T-helper 17 cell (primary cell): ENCODE measurements at places on chromosomes 13 and 19. TPM values are rescaled to one million over a fixed set of nuclear protein-coding genes. Genes with fewer than 3 reads are reported as not detected.

DNA sequence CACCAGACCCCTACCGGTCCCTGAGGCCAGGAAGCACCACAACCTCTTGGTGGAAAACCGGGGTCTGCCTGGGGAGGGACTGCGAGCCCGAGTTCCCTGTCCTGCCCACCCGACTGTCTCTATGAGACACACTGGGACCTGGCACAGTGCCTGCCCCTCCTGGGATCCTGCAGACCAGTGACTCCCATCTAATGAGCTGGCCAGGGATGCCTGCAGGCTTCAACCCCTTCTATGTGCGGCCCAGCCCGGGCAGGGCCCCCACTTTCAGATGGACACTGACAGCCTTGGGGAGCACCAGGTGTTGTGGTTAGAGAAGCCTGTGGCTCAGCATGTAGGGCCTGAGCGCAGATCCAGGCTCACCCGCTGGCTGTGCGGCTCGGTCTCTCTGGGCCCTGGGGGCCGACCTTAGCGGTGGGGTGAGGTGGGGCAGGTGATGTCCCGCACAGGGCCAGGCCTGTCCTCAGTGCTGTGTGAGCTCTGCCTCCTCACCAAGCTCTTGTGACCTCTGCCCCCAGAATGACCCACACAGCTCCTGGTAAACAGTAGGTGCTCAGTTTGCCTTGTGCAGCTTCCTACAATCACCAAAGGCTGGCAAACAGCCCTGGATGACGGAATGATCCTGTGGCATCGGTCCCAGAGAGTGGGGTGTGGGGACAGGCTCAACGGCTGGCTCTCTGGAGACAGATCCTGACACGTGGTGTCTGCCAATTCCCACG, 17.9 kb upstream of the CACTIN start:
- H3K4me1 ChIP-seq: no peaks in the 10 kb centered on the region
- no peak overlapping the region for H3K27ac ChIP-seq
- H3K4me3 ChIP-seq: no peak overlapping the region
- H3K36me3 ChIP-seq: no peaks in the 10 kb centered on the region
- DNase-seq: no peak

IGFLR1 gene
- 48.1 TPM for total RNA-seq

DNA sequence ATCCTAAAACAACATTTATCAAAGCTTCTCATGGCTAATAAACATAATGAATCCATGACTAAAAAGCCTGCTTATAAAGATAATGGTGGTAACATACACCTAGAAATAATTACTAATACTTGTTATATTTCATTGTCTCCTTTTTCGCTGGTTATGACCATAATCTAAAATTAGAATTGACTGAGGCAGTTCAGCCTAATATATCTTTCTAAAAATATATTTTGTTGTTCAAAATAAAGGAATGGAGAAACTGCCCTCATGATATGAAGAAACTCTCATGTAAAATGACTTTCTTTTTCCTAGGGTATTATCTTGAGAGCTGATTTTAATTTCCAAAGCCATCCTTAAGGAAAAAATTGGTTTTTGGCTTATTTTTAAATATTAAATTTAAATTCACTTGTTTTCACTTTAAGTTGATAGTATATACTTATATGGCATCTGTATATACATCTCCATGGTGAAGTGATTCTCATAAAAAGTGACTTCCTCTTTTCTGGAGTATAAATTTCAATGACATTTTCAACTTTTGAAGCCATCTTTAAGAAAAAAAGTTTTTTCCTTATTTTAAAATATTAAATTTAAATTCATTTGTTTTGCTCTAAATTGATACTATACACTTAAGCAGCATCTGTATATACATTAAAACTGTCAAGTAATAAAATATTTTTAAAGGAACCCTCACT, 204.6 kb downstream of the VWA8 start:
- H3K27me3 ChIP-seq: no peaks in the 10 kb centered on the region
- DNase-seq: no peak
- peaks cover 18% of the 10 kb centered on the region for H3K36me3 ChIP-seq
- H3K27ac ChIP-seq: no peak overlapping the region

FXYD7 gene
- 17.1 TPM for total RNA-seq

DNA sequence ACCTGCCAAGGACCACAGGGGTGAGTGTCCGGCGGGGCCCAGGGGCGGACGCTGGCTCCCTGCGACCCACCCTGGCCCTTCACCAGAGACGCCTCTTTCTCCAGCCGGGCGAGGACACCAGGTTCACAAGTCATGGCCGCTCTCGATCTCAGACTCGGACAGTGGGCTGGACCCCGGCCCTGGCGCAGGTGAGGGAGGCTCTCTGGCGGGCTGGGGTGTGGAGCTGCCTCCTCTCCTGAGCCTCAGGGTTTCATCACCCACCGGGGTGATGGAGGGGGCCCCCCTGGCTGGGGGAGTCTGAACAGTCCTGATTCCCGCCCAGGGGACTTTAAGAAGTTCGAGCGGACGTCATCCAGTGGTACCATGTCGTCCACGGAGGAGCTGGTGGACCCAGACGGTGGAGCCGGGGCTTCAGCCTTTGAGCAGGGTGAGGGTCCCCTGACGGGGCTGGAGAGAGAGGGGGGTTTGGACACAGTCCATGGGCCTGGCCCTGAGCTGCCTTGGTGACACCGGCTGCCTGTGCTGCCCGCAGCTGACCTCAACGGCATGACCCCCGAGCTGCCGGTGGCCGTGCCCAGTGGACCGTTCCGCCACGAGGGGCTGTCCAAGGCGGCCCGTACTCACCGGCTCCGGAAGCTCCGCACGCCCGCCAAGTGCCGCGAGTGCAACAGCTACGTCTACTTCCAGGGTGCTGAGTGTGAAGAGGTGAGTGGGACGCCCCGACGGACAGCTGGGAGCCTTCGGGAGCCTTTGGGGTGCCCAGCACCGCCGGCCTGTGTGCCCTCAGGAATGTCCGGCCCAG, 13.6 kb downstream of the ARHGAP45 start:
- no peak for DNase-seq
- H3K4me3 ChIP-seq: peak overlapping the region; percentile 92
- H3K4me1 ChIP-seq: peaks cover 47% of the 10 kb centered on the region
- peak overlapping the region; percentile 97 for H3K27ac ChIP-seq
- peaks cover 6% of the 10 kb centered on the region for H3K36me3 ChIP-seq

DNA sequence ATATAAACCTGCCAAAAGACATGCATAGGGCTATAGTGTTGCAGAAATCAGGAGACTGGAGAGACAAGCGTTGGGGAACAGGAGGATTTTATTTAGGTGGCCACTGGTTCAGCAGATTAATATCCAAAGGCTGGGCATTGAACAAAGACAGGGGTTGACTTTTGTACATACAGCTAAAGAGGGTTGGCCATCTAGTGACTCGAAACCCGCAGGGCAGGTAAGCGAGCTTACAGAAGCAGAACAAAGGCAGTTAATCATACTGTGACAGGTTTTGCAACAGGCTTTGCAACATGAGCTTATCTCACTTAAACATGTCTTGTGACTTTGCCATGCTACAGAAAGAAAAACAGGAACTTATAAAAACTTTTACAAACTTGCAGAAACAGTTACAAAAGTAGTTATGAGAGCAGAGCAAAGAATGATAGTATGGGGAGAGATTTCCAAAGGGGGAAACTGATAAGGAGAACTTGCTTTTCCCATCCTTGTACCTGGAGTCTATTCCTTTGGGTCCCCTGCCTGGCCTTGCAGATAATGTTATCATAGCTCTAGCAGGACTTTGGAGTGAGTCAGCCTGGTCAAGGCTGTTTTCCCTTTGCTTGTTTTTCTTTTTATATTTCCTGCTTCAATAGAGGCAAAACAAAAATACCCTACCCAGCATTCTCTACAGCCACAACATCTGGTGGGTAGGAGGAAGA, 234.2 kb downstream of the PCDH17 start:
- no peaks in the 10 kb centered on the region for H3K27me3 ChIP-seq
- H3K4me3 ChIP-seq: no peak overlapping the region
- no peaks in the 10 kb centered on the region for H3K36me3 ChIP-seq

DNA sequence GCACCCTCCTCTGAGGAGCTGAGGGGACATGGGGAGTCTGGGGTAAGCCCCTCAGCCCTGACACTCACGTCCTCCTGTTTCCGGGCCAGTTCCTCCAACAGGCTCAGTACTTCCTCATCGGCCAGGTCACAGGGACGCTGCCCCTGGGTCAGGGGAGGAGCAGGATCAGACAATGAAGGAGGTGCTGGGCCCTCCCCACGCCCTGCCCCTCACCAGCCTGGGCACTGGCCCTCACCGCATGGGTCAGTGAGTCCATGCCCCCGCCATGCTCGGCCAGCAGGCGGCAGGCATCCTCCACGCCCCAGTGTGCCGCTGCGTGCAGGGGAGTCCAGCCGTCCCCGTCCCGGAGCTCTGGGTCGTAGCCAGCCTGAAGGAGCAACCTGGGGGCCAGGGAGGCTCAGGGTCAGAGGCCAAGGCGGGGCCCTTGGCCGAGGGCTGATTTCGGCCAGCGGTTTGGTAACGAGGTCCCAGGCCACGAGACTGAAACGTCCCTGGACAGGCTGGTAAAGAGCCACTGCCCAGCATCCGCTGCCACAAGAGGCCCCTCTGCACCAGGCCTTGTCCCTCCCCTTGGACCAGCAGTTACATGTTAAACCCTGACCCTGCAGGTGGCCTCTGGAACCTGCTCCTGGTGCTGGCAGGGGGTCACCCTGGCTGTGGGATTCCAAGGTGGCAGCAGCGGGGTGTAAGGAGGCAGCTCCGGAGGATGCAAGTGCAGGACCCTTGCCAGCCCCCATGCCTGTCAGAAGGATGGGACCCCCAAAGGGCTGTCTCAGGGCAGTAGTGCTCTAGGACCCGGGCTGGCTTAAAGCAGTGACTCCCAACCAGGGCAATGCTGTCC, 18.5 kb downstream of the PPP1R12C start:
- peaks cover 4% of the 10 kb centered on the region for H3K4me1 ChIP-seq
- no peaks in the 10 kb centered on the region for H3K27me3 ChIP-seq
- H3K27ac ChIP-seq: no peak overlapping the region
- DNase-seq: no peak

CTXN1 gene
- not detected for total RNA-seq

- no peak for DNase-seq
- no peaks in the 10 kb centered on the region for H3K27me3 ChIP-seq
- no peak overlapping the region for H3K4me3 ChIP-seq
- H3K36me3 ChIP-seq: no peaks in the 10 kb centered on the region
Observed at GRCh38 chr13:37375071-37375470, 223.5 kb downstream of the POSTN start.

DNA sequence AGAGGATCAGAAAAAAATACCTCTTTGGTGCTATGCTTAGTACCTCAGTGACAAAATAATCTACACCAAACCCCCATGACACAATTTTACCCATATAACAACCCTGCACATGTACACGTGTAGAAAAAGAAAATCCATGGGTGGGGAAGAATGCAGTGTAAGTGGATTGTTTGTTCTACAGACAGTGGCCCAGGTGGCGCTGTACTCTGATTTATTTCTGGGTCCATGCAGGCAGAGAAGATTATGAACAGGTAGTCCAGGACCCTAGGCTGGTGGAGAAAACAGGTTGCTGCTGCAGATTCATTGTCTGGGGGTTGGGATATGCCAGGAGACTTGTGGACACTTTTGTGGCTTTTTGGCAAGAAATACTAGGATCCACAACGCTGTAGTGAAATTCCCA, 9.1 kb downstream of the ZNF100 start:
- peaks cover 12% of the 10 kb centered on the region for H3K36me3 ChIP-seq
- peaks cover 8% of the 10 kb centered on the region for H3K4me1 ChIP-seq
- H3K27ac ChIP-seq: no peak overlapping the region
- H3K4me3 ChIP-seq: no peak overlapping the region

DNA sequence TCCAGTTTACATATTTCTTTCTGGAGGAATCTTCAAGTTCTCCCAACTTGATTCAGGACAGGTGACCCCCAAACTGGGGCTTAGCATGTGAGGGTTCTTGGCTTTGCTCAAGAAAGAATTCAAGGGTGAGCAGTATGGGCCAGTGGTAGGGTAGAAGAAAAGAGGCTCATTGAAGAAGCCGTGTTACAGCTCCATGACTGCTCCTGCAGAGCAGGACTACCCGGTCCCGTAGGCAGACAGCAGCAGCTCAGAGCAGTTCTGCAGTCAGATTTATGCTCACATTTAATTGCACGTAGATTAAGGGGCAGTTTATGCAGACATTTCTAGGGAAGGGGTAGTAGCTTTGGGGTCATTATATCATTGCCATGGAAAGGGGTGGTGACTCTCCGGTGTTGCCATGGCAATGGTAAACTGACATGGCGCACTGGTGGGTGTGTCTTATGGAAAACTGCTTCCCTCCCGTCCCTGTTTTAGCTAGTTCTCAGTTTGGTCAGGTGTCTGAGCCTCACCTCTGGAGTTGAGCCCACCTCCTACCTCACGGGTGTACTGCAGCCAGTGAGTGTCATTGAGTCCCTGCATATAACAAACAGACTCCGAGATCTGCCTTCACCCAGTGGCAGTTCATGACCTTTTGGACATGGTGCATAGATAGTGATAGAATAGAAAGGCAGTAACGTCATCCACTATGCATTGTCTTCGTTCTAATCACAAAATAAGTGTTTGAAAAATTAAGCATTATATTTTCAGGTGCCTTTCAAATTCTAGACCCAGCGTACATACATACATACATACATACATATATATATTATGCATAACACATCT, 16.0 kb upstream of the ZNF792 start:
- peaks cover 2% of the 10 kb centered on the region for H3K4me1 ChIP-seq
- H3K27ac ChIP-seq: no peak overlapping the region
- peaks cover 2% of the 10 kb centered on the region for H3K36me3 ChIP-seq
- no peaks in the 10 kb centered on the region for H3K27me3 ChIP-seq
- no peak for DNase-seq
- no peak overlapping the region for H3K4me3 ChIP-seq

GRCh38 chr19:29947871-29948270, 5.8 kb downstream of the URI1 start:
- DNase-seq: no peak
- H3K4me3 ChIP-seq: peak overlapping the region; percentile 46
- peaks cover 55% of the 10 kb centered on the region for H3K4me1 ChIP-seq

DNA sequence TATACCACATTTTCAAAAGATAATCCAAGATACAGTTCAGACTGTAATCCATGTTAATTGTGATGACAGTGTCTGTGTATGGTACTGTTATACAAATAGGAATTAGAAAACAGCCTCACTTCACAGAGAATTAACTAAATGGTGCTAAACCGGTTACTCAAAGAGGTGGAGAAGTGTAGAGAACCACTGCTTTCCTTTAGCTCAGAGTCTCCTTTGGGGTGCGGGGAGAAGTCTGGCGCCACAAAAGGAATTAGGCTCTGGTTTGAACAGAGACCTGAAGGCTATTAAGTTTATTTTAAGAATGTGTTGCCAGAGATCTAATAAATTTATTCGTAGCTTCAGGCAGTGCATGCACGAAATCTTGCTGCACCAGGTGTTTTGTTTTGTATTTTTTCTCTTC, 65.8 kb downstream of the FREM2 start:
- H3K27me3 ChIP-seq: peaks cover 19% of the 10 kb centered on the region
- no peak overlapping the region for H3K27ac ChIP-seq
- no peaks in the 10 kb centered on the region for H3K36me3 ChIP-seq
- DNase-seq: no peak

RFXAP gene
- total RNA-seq: 6.1 TPM

DNA sequence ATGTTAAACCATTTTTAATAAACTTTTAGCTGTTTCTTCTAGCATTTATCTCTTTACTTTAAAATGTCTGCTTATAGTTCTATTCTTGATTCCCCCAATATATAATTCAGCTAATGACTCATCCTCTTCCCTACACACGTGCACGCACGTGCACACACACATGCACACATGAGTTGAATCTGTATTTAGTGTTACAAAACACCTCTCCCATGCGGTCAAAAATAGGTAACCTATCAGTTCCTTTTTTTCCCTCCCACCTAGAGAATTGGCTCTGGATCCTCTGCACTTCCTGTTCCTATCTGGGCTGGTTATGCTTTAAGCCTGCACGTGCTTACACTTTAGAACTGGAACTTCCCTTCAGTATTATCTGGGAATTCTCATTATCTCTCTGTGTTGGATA, 144.1 kb downstream of the PAN3 start:
- H3K4me3 ChIP-seq: no peak overlapping the region
- H3K27ac ChIP-seq: no peak overlapping the region
- H3K4me1 ChIP-seq: peaks cover 3% of the 10 kb centered on the region
- peaks cover 13% of the 10 kb centered on the region for H3K36me3 ChIP-seq

SCGB2B2 gene
- 0.82 TPM for total RNA-seq

EPN1 gene
- total RNA-seq: 42.5 TPM

PSG2 gene
- total RNA-seq: not detected

PEX11G gene
- not detected for total RNA-seq
